Activated CD4-positive, alpha-beta T cell treated with anti-CD3 and anti-CD28 coated beads for 24 hours (primary cell): ENCODE measurements at places on chromosomes 11 and 22.

GRCh38 chr11:31535479-31535878 lies 25.9 kb downstream of the ELP4 start:
- DNase-seq, result no peak

GRCh38 chr11:16749666-16750065 lies 11.2 kb downstream of the C11orf58 start:
- no peak for DNase-seq

GRCh38 chr11:43708776-43709175 lies 28.2 kb downstream of the HSD17B12 start:
- DNase-seq, result no peak

DNA sequence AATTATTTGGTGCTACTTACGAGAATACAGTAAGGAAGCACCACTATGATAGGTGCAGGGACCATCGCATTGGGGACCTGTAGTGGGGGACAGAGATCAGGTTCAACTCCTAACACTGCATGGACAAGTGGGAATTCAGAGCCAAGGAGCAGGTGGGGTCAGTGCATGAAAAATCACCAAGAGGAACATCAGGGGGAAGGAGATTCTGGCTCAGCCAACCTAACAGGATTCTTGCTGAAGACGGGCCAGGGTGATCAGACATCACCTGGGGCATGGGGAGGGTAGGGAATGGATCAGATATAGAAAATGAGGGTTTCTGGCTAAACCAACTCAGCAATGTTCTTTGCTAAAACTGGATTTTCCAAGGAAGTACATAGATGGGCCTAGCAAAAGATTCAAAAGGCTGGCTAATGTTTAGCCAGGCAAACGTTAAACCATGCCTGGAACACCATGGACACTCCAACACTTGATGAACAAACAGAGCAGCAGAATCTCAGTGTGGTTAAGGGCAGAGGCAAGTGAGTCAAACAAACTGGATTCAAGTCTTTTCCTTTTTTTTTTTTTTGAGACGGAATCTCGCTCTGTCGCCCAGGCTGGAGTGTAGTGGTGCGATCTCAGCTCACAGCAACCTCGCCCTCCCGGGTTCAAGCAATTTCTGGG lies 70.0 kb downstream of the MICAL3 start:
- DNase-seq, result no peak

DNA sequence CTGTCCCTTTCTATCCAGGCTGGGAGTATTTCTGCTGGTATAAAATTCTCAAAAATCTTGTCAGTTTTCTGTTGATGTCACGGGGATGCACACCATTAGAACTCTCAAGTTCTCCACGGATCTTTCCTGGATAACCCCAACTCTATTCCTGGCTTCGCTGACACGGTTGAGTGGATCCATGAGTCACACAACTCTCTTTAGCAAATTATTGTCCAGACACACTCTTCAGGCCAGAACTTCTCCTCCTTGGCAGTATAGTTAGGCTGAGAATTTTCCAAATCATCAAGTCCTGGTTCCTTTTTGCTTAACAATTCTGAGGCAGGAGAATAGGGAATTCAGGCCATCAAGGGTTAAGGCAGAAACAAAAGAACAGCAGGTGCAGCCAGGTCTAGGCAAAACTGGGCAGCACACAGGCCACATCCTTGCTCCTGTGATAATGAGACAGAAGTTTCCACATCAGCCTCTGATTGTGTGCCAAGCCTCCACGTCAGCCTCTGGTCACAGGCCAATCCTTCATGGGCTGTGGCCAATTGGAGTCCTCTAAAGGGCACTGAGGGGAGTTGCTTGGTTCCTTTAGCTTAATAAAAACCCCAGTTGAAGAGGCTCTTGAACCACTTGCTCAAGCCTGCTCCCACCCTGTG lies 5.7 kb upstream of the ACAT1 start:
- DNase-seq, result no peak

GRCh38 chr11:101555366-101555765 lies 28.4 kb downstream of the TRPC6 start:
- DNase-seq, result no peak

GRCh38 chr22:23220485-23221350 lies 40.4 kb downstream of the BCR start:
- DNase-seq, result no peak

DNA sequence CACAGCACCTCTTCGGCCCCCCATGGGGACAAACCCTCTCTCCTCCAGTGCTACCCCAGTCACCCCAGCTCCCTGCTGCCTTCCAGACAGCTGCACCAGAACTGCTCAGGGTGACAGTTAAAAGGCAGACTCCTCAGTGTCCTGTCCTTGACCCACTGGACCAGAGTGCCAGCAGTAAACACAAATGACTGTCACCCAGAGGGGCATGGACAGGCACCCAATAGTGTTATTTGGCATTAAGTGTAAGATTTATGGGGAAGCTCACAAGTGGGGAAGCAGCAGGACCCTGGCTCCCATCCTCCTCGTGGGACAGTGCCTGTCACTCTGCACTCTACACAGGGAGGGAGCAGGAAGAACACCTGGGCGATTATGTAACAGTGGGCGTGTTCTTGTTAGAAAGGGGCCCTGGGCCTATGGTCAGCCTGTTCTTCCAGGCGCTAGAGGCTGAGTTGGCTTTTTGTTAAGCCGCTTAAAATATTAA lies 5.0 kb downstream of the RPS19BP1 start:
- DNase-seq, result no peak

DNA sequence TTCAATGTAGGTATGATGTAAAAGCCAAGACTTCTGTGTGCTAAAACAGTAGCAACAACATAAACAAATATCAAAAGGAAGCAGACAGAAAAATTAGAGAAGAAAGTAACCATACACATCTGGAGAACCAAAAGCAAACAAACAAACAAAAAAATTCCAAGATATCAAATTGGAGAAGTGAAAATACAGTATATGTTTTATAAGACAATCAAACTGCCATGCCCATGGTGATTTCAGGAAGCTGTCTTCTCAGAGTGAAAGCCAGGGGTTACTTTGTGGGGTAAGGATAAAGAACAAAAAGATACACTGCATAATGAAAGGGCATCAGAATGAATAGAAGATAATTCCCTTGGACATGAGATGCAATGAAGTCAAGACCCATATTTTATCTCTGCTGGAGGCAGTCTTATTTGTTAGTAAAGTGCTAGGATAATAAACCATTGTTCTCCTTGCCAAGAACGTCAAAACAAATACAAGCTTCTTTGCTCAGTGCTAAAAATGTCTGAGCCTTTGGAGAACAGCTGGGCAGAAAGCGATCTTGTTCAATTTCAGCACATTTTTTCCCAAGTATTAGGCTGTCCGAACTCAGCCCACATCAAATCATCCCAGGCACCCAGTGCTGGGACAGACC lies 38.1 kb upstream of the LDLRAD3 start:
- no peak for DNase-seq

DNA sequence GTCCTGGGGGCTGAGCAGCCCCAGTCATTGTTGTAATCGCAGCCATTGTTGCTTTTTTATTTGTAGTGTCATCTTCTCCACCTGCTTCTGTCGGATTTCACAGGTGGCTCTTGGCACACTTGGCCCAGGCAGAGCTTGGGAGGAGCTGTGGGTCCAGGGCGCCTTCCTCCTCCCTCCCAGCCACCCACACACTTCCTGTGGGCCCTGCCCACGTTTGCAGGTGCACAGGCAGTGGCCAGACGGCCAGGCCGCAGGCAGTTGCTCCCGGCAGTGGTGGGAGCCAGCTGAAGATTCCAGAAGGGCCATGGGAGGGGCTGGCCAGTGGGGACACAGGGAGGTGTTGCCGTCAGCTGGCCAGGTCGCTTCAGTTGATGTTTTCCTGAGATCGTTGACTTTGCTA lies 1191.9 kb downstream of the BRD1 start:
- no peak for DNase-seq

GRCh38 chr11:86896441-86896841 lies 58.8 kb downstream of the FZD4 start:
- no peak for DNase-seq

DNA sequence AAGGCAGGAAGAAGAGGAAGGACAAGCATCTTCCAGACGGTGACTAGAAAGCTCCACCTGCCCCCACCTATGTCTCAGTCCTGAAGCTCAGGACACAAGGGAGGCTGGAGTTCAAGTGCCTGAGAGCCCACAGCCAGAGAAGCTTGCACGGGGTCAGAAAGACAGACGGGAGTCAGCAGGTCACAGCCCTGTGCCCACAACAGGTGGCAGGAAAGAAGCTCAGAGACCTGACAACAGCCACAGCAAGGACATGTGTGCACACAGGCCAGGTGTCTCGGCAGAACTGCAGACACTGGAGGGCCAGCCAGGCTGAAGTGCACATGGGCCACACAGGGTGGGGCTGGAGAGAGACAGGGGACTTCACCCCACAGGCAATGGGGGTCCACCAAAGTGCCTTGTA lies 37.2 kb upstream of the MOB2 start:
- DNase-seq, result no peak

DNA sequence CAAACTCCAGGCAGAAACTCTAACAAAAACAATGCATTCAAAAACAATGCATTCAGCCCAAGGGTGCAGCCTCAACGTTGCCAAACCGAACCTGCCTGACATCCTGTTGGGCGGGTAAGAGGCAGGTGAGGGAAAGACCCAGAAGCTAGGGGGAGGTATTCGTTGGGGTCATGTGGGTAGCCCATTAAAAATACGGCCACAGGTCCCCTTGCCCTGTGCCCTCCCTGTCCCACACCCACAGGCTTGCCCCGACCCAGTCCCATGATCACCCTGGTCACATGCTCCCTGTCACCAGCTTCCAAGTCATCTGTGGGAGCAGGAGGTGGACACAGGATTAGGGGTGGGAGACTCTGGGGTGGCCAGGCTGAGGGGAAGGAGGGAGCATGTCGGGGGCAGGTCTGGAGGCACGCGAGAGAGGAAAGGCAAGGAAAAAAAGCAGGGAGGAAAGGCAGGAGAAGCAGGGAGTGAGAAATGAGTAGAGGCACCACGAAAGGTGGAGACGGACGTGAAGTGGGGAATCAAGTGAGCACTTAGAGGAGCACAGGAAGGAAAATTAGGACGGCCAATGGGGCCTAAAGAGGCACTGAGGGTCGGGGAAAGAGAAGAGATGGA lies 683 bp downstream of the PLA2G6 start:
- no peak for DNase-seq

DNA sequence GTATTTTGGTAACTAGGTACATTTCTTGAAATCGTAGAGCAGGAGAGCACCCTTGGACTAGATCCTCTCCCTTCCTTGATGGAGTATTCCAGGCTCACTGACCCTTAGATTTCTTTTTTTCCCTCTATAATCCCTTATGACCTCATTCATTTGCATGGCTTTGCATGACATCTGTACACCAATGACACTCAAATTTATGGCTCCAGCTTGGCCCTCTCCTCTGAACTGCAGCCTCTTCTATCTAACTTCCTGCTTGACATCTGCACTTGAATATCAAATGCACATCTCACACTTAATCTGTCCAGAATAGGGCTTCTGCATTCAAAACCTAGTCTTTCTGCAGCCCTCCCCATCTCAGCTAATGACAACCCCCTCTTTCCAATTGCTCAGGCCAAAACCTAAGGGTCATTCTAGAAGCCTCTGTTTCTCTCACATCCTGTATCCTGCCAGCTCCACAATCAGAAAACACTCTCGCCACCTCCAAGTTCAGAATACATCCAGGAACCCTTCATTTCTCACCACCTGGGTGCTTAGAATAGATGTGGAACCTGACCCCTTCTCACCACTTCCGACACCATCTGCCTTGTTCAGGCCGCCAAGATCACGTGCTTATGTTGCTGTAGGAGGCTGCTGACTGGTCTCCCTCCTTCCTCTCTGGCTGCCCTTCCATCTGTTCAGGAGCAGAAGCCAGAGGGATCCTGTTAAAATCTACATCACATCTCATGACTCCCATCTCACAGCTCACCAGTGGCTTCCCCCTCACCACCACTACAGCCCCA lies 138.9 kb upstream of the MTNR1B start:
- no peak for DNase-seq

DNA sequence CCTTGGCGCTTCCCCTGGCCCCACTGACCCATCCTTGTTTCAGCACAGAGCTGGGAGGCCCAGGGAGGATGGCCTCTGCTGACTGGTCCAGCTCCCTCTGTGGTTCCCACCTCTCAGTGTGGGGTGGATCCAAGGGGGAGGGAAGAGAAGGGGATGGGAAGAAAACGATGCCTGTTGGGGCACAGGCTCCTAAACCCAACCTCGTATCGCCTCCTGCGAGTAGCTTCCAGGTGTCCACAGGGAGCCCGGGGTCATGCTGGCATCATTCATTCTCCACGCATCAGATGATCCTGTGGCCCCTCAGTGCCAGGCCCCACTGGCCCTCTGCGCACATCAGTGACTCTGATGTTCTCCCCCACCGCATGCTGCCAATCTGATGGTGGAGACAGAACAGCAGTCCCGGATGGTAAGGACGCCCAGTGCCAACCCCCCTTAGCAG lies 5.1 kb downstream of the MYEOV start:
- DNase-seq, result no peak

DNA sequence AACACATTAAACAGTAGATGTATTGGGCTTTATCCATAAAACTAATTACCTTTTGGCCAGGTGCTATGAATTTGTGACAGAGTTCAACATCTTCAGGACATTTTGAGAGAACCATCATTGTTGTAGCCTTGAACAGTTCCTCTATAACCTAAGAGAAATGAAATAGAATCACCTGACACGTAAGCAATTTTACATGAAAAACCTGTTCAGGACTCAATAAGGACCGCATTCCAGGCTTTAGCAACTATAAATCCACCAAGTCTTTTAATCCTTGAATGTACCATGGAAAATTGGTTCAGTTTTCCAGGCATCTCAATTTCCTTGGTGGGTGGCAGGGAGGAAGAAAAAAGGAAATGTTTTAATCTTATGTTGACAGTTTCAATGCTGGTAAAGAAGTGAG lies 60.9 kb upstream of the GAB2 start:
- DNase-seq, result no peak

DNA sequence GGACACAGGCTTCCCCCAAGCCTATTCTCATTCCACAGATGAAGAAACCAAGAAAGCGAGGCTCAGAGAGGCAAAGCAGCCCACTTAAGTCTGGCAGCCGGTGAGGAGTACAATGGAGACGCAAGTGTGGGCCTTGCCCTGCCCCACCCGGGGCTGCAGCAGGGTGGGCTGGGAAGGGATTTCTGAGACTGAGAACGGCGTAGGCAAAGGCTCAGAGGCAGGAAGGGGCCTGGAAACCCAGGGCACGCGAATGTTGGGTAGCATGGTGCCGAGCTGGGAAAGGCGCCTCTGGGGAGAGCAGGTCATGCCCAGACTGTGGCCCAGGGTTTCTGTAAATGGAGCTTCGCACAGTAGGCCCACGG lies 47.5 kb upstream of the SHISAL1 start:
- no peak for DNase-seq

DNA sequence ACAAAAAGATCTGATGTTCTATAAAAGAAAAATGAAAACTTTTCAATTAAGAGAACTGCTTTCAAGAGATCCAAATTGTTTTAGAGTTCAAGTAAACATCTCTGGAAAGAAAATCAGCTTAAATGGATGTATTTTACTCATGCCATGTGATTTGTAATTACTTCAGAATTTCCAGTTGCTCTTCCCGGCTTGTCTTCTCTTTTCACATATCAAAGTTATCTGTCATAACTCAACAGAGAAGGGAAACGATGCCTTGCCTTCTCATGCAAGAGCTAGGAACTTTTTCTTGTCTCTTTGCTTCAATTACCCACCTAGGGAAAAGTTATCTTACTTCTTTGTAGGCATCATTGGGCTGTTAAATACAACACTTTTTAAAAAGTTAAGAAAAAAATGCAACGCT lies 255.2 kb upstream of the POU2AF2 start:
- DNase-seq, result no peak
